ENCODE measurements at places on chromosomes 1 and 21.

GRCh38 chr21:16258844-16259611 lies 529.2 kb downstream of the USP25 start:
- DNase-seq: no peak

GRCh38 chr1:184101571-184101970 lies 50.0 kb downstream of the TSEN15 start:
- DNase-seq: no peak

DNA sequence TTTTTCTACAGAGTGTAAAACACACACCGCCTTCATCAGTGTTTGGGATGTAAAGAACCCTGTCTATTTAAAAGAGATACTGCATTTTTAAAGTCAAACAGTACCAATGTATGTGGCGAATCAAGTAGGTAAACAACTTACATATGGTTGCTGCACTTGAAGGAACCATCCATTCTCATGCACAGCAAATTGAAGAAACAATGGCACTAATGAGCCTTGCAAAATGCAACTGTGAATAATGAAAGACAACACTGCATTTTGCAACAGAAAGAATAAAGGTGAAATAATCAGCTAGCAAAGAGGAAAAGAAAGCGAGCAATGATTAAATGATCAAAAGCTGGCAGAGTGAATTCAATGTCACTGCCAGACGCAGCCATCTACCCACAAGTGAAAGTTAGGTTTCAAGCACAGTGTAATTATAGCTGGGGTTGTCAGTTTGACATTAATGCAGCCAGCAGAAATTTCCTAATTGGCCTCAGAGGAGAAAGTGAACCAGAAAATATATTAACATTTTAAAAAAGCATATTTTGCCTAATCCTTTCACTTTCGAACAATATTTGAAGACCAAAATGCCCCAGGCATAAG lies 10.9 kb upstream of the BARHL2 start:
- DNase-seq: no peak

DNA sequence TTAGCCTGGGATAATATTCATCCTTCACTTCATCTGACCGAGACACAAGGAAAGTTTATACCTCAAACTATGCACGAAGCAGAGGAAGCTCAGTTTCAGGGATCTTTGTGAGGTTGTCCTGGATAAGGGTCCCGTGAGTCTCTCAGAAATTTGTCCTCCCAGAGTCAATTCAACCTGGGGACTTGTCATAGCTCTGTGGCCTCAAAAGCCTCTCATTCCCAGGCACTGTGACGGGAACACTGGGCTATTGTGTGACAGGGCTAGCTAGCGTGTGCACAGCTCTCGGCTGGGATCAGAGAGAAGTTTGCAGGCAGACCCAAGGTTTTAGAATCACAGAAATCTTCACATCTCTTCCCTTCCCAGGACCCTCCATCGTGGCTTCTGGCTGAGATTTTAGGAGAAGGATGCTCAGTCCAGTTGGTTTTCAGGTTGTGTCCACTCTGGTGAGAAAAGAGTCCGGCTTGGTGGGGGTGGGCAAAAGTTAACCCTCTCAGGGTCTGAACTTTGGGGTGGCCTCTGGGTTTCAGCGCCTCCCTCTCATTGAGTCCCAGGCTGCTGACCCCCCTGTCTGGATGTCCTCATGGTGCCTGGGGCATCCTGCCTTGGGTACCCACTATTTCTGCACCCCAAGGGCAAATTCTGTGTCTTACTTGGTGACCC lies 20.4 kb upstream of the LBR start:
- no peak for DNase-seq

DNA sequence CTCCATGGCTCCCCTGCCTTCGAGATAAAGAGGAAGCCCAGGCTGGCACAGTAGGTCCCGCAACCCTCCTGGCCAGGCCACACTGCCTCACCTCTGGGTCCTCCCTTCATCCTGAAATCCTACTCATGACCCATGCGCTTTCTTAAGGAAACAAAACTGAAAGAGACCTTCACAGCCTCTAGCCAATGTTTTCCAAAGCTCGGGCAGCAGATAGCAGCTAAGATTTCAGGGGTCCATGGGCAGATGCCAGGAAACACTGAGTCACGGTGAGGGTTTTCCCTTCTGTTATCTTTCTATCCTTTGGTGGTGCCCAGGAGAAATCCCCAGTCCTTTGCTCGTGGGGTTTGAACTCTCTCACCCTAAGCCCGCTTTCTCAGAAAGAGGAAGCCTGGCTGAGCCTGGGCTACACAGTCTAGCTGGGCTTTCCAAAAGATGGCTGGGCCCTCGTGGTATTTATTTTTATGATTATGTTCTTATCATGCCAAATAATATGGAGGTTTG lies 26.6 kb downstream of the TTC39A start:
- no peak for DNase-seq

DNA sequence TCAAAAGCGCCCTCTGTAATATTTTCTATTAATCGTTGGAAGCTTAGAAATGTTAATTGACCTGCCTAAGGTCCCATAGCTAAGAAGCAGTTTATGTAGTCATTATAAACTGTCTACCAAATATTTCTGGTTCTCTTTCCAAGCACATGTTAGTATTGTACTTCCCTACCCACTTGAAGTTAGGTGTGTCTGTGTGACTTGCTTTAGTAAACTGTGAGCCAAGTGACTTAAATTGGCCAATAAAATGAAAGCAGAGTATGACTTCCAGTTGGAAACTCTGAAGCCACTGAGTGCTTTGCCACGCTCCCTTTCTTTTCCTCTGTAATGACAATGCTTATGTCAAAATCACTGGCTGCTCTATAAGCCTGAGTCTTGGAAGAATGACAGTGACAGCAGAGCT lies 20.6 kb upstream of the ADAMTS1 start:
- no peak for DNase-seq
